GM23248 (cell line): ENCODE measurements at places on chromosomes 5 and 9.
A peak's percentile ranks its signal among the peaks of the same experiment; 100 is the strongest.

- DNase-seq = no peak
These were observed 62.9 kb downstream of the DENND1A start for GRCh38 chr9:123867034-123867433.

DNA sequence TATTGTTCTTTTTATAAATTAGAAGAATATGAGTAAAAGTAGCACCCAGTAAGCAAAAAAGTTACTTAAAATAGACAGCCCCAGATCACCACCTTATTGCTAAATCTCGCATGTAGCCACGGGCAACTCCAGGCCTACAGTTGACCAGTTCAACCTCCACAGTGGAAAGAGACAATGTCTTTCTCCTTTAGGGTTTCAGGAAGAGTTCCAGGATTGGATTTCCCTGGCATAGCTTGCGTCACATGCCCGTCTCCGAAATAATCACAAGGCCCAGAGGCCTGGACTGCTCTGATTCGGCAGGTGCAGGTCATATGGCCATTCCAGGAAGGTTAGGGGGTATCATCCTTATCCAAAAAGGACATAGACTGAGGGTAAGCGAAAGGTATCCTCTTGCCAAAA, 9.9 kb upstream of the PFDN1 start:
- no peak for DNase-seq

DNA sequence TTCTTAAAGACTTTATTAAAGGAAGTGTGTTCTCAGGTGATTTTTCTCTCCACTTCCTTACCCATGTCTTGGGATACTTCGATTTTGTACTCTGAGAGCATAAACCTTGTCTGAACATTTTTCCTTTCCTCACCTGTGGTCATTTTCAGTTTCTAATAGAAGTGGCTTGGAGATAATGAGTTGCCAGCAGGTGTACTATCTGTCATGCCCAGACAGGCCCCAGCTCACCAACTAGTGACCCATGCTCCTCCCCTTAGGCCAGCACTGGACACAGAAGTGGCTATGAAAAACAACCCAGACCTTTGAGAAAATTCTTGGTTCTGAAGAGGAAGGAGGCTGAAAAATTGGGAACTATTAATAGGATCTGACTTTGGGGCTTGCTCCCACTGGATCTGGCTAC, 49.2 kb upstream of the SMIM32 start:
- no peak for DNase-seq

DNA sequence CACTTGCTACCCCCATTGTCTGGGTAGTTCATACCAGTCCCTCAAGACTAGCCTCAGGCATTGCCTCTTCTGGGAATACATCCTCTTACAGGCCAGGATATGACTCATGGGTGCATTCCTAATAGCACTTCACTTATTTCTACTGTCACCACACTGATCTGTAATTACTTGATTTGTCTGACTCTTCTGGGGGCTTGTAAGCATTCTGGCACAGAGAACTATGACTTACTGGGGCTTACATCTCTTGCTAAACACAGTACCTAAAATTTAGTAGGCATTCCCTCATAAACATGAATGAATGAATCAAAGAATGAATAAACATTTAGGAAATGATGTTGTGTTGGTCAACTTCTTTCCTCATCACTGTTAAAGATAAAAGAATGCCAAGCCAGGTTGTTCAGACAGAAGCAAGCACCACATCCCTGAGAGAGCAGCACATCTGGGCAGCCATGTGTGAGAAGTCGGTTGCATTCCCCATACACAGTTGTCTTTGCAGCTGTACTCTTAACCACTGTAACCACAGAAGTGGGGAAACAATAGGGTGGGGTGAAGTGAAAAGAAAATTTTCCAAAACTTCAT, 27.6 kb downstream of the IL7R start:
- DNase-seq = peak; percentile 91

DNA sequence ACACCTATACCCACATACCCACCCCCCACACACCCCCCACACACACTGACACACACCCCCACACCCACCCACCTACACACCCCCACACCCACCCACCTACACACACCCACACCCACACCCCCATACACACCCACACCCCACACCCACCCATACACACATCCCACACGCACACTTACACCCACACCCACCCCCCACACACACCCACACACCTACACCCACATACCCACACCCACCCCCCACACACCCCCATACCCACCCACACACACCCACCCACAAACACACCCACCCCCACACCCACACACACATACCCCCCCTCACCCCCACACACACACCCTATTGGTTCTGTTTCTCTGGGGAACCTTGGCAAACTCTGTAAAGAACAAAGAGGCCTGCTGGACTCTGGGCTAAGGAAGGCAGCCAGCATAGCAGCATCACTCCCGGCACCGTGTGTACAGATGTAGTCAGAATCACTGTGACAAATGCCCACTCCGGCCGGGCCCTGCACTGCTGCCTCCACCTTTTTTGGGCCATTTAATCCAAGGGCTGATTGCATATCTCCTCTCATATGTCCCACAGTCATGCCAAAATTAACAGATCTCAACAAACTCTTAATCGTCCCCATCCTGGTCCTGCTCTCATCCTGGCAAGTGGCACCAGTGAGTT, 42.3 kb downstream of the COL23A1 start:
- peak; percentile 16 for DNase-seq

DNA sequence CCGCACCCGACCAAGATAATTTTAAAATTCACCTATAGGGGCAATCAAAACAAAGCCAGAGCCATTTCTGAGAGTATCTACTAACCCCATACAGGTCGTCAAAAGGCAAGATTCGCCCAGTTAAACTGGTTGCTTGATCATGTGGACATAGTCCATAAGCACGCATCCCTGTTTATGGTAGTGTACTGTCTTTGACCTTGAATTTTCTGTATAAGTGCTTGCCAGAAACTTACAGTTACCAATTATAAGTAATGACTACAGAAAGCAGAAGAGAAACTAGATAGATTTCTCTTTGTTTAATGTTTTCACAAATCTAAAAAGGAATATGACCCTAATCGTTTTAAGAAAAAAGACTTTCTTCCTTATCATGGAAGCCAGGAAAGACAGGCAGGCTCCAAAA, 25.6 kb downstream of the SLC31A1 start:
- no peak for DNase-seq
